ENCODE measurements at places on chromosomes 4 and X.

DNA sequence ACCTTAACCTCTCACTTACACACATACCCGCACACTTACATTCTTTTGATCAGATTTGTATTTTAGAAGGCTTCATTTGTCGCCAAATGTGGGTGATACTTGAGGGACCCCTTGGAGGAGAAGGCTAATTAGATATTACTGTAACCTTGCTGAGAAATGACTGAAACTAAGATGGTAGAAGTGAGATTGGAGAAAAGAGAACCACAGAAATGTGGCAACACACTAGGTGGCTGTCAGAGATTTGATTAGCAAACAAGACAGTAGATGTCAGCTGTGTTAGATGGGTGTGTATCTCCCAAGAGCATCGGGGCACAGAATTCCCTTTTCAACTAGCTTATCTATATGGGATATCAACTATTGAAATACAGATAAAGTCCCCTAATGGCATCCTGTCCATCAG lies 149.3 kb upstream of the FABP2 start:
- DNase-seq: no peak

- no peak for DNase-seq
Observed at GRCh38 chr4:157221895-157222770, 1.6 kb downstream of the GRIA2 start.

DNA sequence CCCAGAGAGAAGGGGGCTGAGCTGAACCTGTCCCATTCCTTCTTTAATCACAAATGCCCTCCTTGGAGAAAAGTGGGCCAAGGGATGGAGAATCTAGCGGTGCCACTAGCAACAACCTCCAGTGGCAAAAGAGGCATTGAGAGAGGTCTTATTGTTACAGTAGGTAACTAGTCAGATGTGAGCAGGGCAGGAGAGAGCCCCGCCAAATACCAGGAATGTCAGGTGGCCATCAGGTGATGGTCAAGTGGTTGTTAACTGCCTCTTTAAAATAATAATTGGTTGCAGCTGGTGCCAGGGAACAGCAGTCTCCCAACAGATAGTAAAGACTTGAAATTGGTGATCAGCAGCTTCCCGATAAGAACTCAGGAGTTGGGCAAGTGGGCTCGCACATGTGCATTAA lies 116.1 kb downstream of the EVC2 start:
- no peak for DNase-seq

DNA sequence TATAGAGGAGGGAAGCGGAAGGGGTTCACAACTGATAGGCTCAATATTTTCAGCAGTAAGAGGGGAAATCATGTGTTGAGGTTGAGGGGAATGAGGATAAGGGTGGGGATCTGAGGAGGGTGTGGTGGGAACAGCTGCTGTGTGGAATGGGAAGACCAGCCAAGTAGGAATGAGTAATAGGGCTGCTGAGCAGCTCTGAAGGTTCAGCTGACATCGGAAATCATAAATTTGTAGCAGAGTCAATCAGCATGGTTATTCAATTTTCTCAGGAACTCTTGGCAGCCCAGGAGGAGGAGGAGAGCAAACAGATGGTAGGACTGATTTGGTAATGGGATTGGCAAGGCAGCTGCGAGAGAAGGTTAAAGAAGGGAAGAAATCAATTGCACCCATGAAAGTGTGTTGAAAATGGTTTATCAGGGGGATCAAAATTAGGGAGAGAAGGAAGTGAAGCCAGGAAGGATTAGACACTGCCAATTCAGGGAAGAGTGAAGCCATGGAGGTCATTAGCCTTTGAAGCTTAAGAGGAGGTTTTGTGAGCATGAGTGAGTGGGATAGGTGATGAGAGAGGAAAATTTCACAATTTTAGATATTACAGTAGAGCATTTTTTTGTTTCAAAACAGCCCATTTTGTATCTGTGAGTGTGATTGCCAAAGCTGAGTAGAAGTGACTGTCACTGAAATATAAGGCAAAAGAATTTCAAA lies 82.6 kb downstream of the PCDH7 start:
- no peak for DNase-seq

DNA sequence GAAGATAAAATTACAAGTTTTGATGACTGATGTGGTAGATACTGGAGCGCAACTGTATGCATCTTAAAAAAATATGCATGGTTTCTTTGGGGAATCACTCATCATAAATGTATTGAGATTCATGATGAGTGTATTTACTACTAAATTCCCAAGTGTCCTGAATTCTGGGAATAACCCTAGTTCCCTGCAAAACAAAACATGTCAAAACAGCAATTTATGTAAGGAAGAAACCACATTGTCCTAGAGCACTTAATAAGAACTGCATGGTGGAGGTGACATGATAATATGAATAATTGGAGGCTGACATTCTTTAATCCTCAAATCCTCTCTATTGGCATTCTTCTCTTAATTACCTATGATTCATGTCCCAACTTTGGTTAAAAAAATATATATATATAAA lies 1804.7 kb downstream of the STIM2 start:
- no peak for DNase-seq

DNA sequence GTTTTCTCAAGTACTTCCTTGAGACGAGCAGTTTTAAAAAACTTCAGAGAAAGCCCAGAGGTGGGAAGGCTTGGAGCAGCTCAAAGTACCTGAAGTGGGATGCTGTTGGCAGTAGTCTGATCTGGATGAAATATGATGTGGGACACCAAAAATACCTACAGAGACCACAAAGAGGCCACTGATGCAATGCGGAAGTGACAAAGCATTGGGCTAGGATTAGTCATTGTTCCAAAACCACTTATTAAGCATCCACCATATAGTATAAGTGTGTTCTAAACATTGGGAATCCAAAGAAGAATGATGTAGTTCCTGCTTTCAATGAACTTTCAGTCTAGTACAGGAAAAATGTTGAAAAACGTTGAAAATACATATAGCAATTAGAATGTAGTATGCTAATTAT lies 386.1 kb upstream of the CNKSR2 start:
- no peak for DNase-seq

DNA sequence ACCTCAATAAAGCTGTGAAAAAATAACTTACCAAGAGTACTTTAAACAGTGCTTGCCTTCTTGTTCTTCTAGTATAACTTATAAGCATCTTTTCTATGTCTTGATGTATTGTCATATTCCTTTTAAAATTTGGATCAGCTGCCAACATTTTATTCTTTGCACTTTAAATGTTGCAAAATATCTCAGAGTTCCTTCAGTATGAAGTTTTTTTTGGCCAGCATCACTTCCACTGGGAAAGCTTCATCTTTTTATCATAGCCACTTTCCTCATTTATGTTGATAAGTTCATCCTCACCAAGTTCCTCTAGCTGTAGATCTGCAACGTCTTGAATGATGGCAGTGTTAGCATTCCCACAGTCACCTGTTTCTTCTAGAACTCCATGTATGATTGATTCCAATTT lies 24.2 kb downstream of the CXorf58 start:
- DNase-seq: no peak
